Activated B cell treated with CpG ODN at 0.5 μM for 24 hours (primary cell): ENCODE measurements at places on chromosomes 7 and 10. TPM values are rescaled to one million over a fixed set of nuclear protein-coding genes. Genes with fewer than 3 reads are reported as not detected.

Gene CNPY1
- total RNA-seq = not detected in 2 replicates

Gene CCDC172
- not detected in 2 replicates for total RNA-seq

DNA sequence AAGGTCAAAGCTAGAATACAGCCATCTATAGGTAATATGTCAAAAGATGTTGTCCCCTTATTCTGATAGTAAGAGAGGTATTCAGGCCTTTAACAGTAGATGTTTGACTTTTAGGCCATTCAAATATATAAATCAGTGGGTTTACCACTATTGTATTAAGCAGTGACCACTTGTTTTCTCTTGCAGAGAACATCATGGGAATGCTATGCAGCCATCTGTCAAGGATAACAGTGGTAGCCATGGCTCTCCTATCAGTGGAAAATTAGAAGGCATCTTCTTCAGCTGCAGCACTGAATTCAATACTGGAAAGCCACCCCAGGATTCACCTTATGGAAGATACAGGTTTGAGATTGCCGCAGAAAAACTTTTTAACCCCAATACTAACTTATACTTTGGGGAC is 68.4 kb downstream of the PHYHIPL start:
- DNase-seq = no peak

GRCh38 chr7:124276005-124276622 is 243.2 kb upstream of the TMEM229A start:
- no peak for DNase-seq

DNA sequence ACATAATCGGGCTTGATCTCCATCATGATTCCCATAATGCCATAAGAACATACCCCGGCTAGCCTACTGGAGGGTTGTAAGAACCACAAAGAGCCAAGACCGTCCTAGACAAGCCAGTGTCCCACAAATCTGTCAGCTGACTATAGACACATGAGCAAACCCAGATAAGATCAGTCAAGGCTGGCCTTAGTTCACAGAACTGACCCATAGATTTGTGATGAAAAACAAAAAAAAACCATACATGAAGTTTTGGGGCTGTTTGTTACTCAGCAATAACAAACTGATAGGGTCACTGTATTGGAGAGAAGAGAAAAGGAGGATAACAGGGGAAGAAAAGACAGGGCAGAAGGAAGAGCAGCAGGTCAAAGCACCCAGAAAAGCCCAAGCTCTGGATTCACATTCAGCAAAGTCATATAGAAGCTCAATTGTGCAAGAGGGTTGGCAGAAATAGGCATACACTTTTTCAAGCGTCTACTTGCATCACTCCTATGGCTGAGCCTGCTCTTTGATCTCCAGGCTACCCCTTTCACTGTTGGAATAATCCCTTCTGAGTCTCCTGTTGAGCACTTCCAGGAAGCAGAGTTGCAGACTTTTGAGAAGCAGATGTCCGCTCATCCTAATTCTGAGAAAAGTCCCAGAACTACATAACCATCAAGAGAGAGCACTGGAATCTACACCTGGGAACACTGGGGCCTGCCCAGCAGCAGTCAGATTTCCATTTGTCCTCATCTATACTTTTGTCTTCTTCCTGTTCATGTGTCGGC is 122.0 kb upstream of the HABP2 start:
- no peak for DNase-seq

- DNase-seq = no peak
These were observed 42.4 kb downstream of the TPST1 start for GRCh38 chr7:66247380-66248078.

DNA sequence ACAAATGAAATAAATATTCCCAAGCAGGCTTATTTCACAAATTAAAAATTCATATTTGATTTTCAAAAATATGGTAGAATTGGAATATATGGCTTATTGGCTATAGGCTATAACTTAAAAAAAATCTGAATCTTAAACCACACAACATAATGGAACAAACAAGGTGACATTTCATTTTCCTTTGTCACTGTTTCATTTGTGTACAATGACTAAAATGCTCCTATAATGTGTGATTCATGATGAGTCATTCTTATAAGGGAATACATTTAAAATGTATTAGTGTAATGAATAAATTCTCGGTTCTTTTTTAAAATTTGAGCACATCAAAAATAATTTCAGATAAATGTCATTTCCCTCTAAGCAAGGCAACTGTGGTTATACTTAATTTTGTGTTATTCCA is 148.0 kb upstream of the ANK3 start:
- DNase-seq = no peak

- no peak for DNase-seq
These were observed 6.1 kb upstream of the SAR1A start for GRCh38 chr10:70176441-70176840.

DNA sequence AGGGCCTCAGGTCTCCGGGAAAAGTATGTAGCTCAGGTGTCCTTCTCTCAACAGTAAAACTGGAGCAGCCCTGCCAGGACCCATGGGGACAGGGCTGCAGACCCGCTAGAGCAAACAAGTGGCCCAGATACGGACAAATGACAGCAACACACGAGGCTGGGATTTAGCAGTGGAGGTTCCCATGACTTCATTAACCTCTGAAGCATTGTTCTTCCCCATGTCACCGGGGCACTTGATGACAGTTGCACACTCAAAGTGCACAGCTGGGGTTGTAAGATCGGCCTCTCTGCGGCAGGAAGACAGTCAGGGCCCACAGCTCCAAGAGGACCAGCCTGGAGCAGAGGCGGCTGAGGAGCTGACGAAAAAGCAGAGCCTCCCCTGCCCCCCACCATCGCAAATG is 12.5 kb upstream of the PODXL start:
- no peak for DNase-seq

DNA sequence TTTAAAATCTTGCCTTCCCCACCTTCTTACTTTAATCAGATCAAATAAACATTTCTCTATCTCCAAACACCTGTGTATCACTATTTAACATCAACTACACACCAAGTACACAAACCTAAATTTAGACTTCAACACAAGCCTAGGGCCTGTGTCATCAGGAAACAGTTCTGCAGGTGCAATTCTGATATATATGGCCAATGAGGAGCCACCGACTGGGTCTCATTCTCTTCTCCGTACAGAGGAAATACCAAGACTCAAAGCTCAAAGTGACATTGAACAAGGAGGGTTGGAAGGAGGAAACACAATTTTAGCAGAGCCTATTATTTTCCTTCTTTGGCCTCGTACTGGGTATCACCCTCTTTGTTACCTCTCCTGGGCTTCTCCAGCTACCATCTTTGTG is 152.6 kb upstream of the PRR15 start:
- DNase-seq = no peak

DNA sequence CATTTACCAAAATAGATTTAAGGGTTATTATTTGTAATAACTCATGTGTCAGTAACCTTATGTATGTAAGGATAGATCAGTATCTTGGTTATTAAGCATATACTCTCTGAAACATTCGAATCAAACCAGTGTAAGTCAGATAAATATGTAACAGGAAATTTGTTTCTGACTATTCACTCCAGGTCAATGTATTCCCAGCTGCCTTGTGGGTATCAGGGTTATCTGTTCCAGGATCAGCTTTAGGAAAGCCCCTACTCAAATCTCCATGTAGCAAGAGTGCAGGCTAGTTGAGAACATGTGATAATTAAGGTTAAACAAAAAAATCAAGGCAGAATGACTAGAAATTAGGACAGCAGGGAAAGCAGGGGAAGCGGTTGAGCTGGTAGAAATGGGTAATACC is 201.7 kb downstream of the AUTS2 start:
- no peak for DNase-seq

DNA sequence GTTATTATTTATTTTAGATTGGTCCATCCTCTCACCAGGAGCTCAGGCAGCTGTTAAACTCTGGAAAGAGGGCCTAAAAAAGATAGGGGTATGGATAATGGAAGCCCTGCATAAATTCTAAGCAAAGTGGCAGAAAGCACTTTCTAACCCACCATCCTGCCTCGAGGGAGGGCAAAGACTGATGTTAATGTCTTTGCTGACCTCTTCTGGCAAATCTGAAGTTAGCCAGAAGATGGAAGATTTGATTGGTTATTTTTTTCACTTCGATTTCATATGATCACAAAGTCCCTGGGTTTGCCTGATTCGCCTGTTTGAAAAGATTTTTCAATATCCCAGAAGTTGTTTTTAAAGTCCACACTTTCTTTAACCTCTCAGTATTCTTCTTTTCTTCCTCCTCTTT is 24.8 kb downstream of the OR9A2 start:
- no peak for DNase-seq

DNA sequence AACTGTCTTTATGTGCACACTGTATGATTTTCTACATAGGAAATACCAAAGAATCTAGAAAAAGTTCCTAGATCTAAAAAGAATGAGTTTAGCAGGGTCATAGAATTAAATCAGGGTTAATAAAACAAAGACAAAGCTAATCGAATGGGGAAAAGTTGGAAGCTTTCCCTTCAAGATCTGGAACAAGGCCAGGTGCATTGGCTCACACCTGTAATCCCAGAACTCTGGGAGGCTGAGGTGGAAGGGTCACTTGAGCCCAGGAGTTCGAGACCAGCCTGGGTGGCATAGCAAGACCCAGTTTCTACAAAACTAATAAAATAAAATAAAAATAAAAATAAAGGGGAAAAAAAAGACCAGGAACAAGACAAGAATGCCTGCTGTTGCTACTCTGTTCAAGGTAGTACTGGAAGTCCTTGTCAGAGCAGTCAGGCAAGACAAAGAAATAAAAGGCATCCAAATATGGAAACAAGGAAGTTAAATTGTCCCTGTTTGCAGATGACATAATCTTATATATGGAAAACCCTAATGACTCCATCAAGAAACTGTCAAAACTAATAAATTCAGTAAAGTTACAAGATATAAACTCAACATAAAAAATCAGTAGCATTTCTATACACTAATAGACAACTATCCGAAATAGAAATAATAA is 76.1 kb upstream of the RHEB start:
- no peak for DNase-seq

DNA sequence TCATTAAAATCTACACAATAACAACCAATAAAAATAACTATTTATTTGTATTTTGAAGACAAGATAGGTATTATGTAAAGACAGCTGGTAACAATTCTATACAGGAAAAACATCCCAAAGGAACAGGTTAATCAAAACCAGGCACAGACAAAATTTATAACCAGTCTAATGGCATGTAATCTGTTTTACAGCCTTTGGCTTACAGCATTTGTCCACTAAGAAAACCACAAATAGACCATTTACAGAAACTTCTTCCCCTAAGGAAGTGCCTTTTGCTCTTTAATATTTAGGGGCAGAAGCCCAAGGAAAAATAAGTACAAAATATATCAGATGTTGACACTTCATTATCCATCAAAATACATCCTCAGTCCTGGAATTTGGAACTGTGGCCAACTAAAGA is 65.0 kb downstream of the SVIL start:
- DNase-seq = no peak

DNA sequence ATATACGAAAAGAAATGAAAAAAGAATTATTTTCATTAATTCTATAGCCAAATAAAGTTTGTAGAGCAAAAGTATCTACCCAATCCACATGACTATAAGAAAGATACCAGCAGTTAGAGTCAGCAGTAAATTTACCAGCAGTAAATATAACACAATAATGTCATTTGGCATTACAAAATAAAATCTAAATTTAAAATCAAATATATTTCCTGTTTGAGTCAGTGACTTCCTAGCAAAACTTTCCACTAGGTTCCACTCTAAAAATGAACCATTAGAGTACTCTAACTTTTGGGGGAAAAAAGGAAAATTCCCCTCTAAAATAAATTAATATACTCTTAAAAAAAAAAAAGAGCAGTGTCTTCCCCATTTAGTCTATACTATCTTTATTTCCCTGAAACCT is 144.8 kb downstream of the CPEB3 start:
- DNase-seq = no peak
